ENCODE measurements at places on chromosomes 1 and 21.

DNA sequence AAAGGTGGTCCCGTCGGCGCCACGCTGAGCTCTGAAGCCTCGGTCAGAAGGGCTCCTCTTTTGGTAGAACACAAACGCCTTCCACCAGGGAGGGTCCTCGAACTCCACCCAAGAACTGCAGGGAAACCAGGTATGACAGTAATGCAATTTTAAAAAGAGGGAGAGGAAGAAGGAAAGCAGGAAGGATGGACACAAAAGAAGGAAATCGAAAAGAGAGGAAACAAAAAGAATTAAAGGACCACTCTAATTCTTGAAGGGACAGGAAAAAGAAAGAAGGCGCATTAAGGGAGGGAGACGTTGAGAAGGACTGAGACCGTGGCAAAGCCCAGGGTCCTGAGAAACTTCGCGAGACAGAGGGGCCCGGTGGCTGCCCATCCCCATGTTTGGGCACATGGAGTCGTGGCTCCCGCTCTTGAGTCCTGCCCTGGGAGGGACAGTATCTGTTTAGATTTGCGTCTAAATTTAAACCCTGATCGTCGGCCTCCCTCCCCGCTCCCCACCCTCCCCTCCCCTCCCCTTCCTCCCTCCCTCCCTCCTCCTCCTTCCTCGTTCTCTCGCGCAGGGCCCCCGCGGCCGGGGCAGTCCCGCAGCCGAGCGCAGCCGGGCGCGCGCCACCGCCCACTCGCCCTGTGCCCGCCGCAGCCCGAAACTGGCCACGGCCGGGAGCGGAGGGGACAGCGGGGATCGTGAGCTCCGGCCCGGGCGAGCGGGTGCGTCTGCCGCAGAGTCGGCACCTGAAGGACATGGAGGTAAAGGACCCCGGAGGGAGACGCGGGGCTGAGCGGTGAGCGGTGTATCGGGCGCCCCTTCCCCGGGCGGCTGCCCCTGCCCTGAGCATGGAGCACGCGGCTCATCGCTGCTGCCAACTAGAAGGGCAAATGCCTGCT is at the start of gene RCSD1:
Gene RCSD1 (plus strand): TSS at position 552 of the 887 bp plus-strand sequence. CDS start 192 bp downstream, at position 744.
- DNase-seq, result peak; percentile 44

GRCh38 chr1:33696962-33697361 is 166.9 kb upstream of the HMGB4 start:
- DNase-seq, result no peak

GRCh38 chr1:171884475-171884874 is 43.2 kb downstream of the DNM3 start:
- DNase-seq, result no peak

GRCh38 chr1:111436726-111437125 is 9.2 kb upstream of the OVGP1 start:
- no peak for DNase-seq

- no peak for DNase-seq
Measured at GRCh38 chr1:1527092-1527816, 13.2 kb downstream of the TMEM240 start.

GRCh38 chr1:67740543-67740942 is 55.5 kb downstream of the GADD45A start:
- no peak for DNase-seq

DNA sequence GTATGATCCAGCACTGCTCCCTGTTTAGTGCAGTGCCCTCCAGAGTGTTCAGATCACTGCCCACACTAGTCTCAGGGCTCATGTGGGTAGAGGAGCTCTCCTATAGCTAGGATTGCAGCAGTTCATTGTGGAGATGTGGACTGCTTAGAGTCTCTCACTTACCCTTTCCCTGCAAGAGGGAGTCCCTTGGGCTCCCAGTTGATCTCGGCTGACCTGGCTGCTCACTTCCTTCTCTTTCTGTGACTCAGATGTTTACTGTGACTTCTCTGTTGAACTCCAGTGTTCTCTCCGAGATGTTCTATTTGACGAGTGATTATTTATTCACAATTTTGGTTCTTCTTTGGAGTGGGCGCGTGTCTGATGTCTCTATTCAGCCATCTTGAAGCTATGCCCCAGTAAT is 141.9 kb downstream of the PTBP2 start:
- no peak for DNase-seq

DNA sequence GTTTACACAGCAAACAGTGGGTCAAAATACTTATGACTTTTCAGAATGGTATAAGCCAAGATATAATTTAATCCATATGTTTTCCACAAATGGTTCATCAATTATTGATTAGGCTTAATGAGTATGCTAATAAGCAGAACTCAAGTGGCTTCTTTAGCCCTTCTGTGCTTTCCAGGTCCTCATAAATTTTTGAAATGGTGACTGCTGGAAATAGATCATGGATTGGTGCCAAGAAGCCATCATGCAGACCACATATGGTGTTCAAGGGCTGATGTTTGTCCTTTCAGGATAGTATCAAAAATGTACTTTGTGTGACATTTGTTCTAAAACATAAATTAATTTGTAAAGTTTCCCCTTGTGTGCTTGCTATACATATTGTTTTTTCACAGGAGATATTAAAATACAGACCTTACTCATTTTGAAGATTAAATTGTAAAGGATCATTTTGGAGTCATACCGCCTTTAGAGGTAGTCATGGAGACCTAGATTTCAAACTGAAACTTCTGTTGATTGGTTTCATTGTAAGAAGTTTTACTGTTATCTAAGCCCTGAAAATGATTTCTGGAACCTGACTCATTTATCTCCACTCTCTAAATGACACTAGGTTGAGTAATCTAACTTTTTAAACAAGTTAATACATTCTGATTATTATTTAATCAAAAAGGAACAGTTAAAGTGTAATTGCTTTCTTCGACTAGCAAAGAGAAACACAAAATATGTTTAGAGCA is 507.9 kb downstream of the PLA2G4A start:
- DNase-seq, result no peak

DNA sequence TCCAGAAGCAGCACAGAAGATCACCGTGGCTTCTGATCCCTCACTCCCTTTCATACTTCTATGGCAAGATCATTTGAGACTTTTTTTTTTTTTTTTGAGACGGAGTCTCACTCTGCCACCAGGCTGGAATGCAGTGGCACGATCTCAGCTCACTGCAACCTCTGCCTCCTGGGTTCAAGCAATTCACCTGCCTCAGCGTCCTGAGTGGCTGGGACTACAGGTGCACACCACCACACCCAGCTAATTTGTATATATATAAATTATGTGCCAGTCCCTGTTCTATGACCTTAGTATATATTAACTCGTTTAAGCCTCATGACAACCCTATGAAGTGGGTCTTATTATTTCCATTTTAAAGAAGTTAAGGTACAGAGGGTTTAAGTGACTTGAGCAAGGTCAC is 298.5 kb downstream of the VAV3 start:
- no peak for DNase-seq

DNA sequence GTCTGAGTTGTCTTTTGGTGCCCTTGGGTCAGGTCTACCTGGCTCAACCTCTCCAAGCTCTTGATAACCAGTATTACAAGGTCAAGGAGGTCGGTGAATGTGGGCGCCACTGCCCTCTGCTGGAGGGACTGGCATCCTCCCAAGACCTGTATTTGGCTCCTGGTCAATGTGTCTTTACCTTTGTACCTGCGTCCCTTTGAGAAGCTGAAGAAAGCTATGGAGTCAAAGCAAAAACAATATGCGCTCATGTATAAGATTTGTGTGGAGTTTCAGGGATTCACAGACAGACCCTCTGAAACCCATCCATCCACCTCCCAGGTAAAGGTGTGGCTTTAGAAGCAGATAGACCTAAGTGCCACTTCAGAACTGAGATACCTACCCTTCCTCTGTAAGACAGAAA is 61.8 kb upstream of the NBL1 start:
- DNase-seq, result peak; percentile 34

DNA sequence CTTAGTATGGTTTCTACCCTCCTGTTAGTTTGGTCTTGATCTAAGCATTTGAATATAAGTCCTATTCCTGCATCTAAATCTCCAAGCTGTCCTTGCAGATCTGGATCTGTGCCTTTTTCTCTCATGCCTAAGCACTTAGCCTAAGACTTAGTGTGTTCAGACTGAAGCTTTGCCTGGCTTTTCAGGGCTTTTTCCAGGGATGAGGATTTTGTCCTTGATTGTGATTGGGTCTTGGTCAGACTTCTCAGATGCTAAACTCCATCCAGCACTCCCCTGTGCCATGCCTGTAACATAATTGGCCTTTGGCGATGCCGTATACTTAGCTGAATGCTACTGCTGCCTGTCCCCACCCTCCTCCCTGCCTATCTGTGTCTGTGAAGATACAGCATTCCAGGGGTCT is 98.1 kb upstream of the NRIP1 start:
- no peak for DNase-seq

DNA sequence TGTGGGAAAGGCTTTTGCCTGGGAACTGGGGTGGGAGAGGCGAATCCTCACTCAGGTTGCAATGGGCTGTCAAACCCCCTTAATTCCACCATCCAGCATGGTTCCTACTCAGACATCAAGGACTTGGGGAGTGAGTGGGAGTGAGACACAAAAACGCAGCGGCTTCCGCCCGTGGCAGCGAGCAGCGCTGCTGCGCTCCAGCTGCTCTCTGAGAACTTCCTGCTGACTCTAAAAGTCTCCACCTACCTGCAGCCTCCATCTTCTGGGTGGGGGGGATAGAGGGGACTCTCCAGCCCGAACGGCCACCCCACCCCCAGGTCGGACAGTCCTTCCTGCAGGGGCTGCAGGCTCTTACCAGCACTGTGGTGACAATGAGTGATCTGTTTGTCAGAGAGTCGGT is 184.4 kb downstream of the GRIK3 start:
- no peak for DNase-seq

DNA sequence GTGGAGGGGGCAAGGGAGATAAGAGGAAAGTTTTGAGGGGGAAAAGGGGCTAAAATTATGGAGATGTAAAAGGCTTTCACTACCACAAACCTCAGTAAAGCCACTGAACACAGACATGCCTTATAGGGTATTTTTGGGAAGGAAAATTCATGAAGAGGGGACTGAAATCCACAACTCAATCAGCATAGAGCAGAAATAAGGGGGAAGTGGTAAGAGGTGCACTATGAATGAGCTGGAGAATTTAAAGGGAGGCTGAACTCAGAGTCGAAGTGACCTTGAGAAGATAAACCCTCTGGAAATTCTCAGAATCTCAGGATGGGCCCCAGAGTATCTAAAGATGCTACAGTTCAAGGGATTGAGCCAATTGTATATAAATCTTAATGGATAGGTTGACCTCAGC is 15.3 kb downstream of the RHEX start:
- no peak for DNase-seq

DNA sequence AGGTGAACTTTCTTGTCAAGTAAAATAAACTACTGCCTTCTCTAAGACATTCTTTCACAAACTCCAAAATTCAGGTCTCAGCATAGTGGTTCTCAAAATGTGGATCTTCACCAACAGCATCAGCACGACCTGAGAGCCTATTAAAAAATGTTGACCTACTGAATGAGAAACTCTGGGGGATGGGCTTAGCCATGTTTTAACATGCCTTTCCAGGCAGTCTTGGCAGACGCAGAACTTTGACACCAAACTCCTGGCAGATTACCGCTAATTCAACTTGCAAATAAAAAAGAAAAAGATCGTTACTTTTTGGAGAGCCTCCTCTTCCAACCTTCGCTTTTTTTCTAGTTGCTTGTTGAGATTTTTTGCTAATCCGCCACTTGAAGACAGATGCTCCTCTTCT is 35.1 kb downstream of the ARHGAP29 start:
- no peak for DNase-seq

- DNase-seq, result no peak
Measured at GRCh38 chr1:168045311-168045710, 91.4 kb downstream of the GPR161 start.

- DNase-seq, result no peak
Measured at GRCh38 chr1:178538192-178538916, 25.4 kb downstream of the TEX35 start.

Data from AML-193 (cell line).